ENCODE measurements at places on chromosomes 6 and 20.

DNA sequence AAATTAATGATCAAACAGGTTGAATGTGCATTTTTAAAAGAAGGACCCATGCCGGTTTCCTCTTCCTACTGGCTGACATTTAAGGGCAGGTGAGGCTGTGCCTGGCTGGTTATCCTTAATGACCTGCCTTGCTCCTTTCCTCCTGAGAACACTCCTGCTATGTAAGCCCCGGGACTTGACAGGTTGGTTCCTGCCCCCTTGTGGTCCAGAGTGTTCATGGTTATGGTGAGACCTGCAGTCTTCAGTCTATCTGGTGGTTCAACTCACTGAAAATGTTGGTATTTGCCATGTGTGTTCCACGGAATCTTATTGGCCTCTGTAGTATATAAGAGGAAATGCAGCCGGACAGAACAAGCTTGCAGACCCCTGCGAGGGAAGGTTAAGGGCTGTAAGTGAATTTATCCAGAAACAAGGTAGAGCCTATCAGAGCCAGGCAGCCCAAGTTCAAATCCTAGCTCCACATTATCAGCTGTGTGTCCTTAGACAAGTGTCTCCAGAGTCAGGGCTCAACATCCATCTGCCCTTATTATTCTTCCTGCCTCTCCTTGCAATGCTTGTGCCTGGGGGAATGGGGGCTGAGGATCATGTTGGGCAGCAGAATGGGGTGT is 5.2 kb upstream of the BPIFA3 start:
- peak; percentile 76 for DNase-seq

DNA sequence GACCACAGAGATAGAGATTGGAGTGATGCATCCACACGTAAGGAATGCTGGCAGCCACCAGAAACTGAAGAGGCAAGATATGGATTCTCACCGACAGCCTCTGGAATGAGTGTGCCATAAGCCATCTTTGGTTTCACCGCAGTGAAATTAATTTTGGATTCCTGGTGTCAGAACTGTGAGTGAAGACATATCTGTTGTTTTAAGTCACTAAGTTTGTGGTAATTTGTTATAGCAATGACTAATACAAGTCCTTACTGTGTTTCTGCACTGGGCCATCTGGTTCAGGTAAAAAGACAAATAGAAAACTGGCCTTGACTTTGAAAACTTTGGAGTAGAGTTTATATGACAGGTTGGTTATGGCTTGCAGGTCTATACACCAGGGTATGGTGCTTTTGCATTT is 261.9 kb downstream of the PHF3 start:
- DNase-seq = no peak

- DNase-seq = peak; percentile 83
Observed at GRCh38 chr6:158910484-158911440, 89.2 kb downstream of the RSPH3 start.

- peak; percentile 68 for DNase-seq
Observed at GRCh38 chr20:19688031-19688806, 69.8 kb upstream of the RIN2 start.

DNA sequence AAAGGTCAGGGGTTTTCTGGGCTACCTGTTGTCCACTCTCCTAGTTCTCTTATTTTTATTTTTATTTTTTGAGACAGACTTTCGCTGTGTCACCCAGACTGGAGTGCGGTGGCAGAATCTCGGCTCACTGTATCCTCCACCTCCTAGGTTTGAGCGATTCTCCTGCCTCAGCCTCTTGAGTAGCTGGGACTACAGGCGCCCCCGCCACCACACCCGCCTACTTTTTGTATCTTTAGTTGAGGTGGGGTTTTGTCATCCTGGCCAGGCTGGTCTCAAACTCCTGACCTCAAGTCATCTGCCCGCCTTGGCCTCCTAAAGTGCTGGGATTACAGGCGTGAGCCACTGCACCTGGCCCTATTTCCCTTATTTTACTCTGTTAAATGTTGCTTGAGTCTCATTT is 149.0 kb downstream of the EYA4 start:
- DNase-seq = no peak

- DNase-seq = no peak
Observed at GRCh38 chr6:159390381-159390780, 221.2 kb downstream of the FNDC1 start.

DNA sequence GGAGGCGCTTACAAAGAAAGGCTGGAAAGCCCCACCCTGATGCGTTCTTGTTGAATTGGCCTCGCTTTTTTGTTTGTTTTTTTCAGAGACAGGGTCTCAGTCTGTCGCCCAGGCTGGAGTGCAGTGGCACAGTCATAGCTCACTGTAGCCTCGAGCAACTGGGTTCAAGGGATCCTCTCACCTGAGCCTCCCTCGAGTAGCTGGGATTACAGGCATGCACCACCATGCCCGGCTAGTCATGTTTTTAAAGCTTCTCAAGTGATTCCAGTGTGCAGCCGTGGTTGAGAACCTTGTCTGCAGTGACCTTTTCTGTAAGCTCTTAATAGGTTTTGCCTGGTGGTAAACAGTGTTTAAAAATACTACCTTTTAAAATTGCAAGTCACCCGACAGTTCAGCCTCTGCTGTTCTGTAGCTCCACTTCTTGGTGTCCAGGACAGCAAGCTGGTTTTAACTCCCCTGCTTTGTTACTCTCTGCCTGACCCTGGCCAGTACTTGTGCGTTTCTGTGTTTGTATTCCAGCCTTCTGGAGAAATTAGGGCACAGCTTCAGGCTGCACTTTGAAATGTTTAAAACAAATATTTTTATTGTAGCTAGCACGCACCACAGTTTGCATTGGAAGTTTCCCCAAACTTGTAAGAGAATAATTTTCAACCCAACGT is 54.4 kb downstream of the KDM1B start:
- DNase-seq = no peak

DNA sequence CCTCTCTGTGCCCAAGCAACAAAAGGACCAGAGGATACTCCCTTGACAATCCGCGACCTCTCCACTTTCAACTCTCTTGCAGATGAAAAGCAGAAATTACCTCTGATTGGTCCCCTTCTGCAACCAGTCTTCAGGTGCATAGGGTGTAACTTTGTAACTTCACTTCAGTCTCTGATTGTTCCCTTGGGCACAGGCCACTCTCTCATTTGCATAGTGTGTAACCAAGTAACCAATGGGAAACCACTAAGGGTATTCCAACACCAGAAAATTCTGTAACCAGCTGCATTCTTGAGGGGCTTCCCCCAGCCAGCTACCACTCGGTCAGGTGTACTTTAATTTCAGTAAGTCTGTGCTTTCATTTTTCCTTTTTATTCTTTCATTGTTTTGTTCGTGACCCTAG is 4.4 kb upstream of the RAET1L start:
- DNase-seq = peak; percentile 51

Data from H7 (cell line).